ENCODE measurements at places on chromosomes 16 and 17.
A peak's percentile ranks its signal among the peaks of the same experiment; 100 is the strongest.

- no peak for DNase-seq
These were observed 113.4 kb upstream of the RCVRN start for GRCh38 chr17:10018461-10018891.

GRCh38 chr16:88977018-88977811, at the start of gene CBFA2T3:
CBFA2T3 (minus strand) TSS chr16:88977207; CDS start chr16:88976807, 400 bp downstream.
- peak; percentile 33 for DNase-seq

- no peak for DNase-seq
These were observed 29.4 kb downstream of the GINS2 start for GRCh38 chr16:85659336-85659735.

GRCh38 chr16:68756239-68756915, 19.3 kb downstream of the CDH1 start:
- peak; percentile 16 for DNase-seq

DNA sequence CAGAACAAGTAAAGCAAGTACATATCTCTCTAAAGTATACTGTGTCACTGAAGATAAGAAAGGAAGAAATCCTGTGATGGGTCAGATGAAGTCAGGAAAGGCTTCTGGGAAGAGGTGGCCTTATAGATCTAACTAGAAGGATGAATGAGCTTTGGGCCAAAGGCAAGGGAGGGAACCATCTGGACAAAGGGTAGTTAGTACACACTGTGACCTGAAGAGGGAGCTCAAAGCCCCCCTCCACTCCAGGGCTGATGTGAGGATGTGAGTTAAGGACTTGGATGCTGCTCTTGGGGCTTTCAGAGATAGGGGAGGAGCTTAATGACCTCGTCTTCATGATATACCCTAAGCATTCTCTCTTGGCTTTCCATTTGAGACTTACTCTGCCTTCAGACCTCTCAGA, 185.3 kb upstream of the CACNG3 start:
- DNase-seq, result peak; percentile 2

DNA sequence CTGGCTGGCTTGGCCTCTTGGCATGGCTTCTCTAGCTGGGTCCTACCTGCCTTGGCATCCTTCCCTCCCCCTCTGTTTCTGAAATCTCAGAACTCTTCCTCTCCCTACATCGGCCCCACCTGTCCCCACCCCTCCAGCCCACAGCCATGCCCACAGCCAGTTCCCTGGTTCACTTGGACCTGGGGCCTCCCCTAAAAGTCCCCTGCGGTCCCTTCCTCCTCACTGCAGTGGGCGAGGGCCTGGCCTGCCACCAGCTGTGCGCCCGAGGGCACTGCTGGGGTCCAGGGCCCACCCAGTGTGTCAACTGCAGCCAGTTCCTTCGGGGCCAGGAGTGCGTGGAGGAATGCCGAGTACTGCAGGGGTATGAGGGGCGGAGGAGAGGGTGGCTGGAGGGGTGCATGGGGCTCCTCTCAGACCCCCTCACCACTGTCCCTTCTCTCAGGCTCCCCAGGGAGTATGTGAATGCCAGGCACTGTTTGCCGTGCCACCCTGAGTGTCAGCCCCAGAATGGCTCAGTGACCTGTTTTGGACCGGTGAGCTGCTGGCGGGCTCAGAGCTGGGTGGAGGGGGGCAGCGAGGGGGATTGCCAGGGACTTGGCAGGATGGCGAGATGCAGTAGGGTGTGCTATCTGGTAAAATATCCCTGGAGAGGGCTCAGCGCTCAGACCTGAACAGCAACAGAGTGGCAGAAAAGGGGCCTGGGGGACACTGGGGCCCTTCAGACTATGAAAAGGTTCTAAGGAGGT, 14.1 kb downstream of the MIEN1 start:
- DNase-seq, result no peak

DNA sequence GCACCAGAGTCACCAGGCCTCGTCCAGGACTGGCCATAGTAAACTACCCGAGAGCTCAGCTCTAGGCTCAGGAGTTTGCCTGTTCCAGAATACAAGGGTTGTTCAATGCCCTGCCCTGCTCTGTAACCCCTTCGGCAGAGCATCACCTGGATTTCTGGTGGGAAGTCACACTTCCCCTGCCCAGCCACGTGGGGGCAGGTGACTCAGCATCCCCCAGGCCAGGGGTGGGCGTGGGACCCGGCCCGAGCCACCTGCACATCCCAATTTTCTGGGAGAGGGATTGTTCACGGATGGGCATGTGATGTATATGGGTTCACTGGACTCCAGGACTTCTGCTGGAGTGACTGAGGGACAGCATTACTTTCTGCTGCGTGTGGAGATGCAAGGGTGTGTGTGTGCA, 25.8 kb downstream of the COX4I1 start:
- DNase-seq, result no peak

GRCh38 chr16:54772400-54772799, 158.3 kb upstream of the IRX5 start:
- DNase-seq, result no peak

DNA sequence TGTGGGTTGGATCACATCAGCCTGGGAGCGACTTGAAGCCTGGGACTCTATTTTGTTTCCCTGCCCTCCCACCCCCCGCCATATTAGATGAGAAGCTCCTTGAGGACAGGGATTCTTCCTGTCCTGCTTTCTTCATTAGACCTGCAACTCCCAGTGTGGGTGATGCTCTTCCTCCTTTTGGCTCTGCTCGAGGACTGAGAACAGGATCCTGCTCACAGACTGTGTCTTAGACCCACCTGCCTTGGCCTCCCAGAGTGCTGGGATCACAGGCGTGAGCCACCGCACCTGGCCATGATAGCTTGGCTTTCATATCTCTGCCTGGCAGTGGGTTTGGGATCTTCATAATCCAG, 21.5 kb upstream of the TNS4 start:
- no peak for DNase-seq

DNA sequence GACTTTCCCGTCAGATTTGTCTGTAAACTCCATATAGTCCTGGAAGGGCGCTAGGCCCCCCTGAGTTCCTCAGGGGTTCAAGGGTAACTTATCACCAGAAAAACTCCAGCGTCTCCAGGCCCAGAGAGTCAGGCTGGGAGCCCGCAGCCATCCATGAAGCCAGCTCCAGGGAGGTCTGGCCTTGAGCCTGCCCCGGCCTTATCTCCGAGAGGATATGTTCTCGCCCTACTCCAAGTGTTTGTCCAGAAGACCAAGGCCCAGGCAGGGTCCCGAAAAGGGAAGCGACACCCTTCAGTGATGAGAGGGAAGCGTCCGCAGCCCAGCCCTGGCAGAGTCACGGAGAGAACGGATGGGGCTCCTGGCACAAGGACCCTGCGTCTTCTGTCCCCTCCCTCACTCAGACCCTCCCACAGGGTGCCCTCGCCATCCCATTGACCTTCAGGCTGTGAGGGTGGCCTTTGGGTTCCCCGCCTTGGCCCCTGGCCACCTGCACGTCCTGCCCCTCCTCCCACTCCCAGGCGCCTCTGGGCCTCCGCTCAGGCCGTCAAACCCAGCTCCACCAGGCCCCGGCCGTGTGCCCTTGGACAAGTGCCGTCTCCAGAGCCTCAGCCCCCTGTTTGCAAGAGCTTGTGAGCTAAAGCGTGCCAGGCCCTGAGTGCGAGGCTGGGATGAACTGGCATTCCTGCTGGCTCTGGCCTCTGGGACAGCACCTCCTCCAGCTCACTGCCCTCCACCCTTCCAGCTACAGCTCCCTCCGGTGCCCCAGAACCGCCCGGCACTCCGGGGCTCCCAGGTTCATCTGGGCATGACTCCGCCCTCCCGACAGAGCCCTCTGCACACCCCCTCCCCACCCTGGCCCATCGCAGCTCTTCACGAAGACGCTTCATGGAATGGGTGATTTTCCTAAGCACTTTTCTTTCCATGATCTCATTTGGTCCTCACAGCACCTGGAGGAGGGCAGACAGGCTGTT, 83.4 kb downstream of the ZDHHC7 start:
- no peak for DNase-seq

DNA sequence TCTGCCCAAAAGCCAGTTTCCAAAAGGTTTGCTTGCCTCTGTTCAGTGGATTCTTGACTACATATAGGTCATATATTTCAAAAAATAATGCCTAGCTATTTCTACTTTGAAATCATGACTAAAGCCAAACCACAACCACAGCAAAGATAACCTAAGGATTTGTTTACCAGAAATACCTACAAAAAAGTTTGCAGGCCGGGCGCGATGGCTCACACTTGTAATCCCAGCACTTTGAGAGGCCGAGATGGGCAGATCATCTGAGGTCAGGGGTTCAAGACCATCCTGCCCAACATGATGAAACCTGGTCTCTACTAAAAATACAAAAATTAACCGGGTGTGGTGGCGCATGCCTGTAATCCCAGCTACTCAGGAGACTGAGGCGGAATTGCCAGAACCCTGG, 15.2 kb downstream of the CARHSP1 start:
- no peak for DNase-seq

GRCh38 chr17:79482727-79483521, 127.9 kb downstream of the RBFOX3 start:
- no peak for DNase-seq

GRCh38 chr17:82559566-82560251, 40.2 kb downstream of the FOXK2 start:
- no peak for DNase-seq
